GDM1 (cell line): ENCODE measurements at places on chromosomes 7 and 10.
A peak's percentile ranks its signal among the peaks of the same experiment; 100 is the strongest.

GRCh38 chr10:34698979-34699378 lies 116.1 kb downstream of the PARD3 start:
- no peak for DNase-seq

DNA sequence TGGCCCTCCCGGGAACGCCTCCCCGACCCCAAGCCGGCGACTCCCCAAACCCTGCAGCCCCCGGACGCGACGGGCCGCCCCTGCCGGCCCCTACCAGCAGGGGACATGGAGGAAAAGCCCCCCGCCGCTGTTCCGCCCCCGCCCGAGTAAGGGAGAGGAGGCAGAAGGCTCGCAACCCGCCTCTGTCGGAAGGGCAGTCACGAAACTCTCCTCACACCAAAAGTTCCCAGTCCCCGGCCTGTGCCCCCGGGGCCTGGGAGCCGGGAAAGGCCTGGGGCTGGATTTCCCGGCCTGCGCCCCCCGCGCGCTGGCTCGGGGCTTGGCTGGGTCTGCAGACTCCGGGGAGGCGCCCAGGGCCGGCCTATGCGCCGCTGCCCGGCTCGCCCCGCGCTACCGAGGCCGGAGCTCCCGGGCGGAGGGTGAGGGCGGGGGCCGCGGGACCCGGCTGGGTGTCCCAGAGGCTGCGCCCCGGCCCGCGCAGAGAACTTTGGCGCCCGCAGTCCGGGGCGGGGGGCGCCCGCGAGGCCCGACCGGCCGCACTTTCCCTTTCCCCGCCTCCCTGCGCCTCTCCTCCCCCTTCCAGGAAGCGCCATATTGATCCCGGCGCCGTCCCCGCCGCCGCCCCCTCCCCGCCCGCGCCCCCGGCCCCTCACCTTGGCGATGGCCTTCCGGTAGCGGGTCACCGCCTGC lies 728 bp downstream of the PARD3 start:
- no peak for DNase-seq

DNA sequence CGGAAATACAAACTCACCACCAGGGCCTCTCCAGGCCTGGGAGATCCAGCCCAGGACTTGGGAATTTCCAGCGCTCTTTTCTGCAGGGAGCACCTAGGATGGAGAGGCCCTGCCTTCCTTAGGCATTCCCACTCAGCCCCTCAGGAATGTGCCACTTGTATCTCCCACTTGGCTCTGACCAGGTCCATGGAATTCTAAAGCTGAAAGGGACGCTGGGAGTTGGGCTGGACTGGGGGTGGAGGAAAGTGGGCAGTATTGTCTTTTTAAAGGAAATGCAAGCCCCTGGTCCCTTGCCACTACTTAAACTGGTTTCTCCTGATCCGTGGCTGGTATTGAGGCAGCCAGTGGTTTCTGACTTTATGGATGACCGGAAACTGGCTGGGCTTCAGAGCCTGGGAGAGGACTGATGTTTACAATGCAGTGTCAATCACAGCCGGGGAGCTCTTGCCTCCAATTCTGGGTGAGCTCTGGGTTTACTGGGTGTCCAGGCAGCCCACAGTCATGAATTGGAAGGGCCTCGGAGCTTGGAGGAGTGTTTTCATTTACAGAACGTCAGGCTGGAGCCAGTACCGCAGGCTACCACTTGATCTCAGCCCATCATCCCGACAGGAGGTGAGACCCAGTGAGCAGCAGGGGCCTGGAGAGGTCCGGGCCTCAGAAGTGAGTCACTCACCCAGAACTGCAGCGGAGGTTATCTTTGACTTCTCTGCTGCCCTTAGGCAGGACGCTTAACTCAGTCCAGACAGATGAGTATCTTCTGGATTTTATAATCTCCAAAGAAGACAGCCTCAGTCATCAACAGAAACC lies 27.3 kb downstream of the AGAP3 start:
- no peak for DNase-seq

DNA sequence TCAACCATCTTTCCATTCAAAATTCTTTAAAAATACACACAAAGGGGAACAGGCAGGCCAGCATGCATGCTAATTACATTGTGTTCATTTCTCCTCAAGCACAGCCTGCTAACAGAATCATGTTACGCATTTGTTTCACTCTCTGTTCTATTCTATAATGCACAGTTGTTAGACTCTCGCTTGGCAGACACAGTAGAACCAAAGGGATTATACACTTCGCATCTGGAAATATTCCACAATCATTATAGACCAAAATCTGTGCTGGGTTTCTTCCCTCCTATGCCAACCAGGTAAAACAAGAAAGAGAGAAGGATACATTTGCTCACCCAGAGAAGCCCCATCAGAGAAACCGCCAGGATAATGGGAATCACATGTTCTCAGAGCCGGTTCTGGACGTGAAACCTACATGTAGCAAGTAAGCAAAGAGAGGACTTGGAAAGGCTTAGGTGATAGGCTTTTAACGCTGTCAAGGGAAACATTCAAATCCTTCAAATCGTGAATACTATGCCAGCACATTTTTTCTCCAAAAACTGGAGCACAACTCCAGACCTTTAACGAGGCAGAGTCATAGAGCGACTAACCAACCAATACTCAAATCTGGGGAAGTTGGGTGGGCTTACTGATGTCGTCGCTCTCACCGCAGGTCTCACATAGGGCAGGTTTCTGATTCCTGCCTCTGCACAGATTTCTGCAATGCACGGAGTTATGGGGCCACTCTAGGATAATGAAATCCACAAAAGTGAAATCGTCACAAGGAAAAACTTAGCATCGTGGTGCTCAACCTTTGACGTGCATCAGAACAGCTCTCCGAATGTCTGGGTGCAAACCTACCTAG lies 380.5 kb upstream of the AUTS2 start:
- no peak for DNase-seq

DNA sequence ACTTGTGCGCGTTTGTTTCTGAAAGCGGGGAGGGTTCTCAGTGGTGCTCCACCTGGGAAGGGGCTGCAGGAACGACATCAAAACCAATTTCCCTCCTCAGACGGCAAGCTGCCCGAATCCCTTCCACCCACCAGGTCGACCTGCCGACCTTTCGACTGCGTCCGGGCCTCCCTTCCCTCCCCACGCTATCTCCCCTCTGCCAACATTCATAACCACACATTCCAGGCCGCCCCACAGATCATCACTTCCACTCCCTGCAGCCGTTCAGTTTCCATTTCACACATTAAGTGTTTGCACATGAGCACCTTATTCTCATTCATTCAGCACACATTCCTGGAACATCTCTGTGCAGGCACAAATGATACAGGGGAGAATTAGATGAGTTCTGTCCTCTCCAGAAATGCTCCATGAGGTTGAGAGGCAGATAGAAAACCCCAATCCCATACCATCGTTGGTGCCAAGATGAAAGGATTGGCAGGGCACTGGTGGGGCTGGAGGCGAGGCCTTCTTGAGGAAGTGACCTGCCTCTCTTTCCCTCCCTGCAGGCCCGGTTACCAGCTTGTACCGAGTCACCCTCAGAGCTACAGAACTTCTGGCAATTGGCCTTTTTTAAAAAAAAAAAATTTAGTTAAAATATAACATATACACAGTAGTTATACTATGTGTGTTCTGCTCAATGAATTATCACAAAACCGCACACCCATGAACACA lies 70.0 kb downstream of the MINDY4 start:
- no peak for DNase-seq

GRCh38 chr7:84228526-84228925 lies 33.9 kb upstream of the SEMA3A start:
- DNase-seq = no peak

DNA sequence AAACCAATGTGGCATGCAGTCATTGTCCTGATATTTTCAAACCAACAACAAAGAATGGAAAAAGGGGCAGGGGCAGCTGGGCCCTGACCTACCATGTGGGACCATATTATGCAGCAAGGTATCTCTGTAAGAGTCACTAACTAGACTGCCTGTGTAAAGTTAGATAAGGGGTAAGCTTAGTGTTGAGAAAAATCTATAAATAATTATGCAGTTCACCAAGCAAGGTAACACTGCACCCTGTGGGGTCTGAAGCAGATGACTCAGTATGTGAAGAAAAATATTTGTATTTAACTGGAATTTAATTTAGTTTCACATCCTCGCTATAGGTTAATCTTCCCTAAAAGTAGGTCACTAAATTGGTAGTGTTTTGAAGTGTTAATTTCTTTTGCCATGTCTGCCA lies 99.3 kb downstream of the PPP1R3A start:
- DNase-seq = no peak

DNA sequence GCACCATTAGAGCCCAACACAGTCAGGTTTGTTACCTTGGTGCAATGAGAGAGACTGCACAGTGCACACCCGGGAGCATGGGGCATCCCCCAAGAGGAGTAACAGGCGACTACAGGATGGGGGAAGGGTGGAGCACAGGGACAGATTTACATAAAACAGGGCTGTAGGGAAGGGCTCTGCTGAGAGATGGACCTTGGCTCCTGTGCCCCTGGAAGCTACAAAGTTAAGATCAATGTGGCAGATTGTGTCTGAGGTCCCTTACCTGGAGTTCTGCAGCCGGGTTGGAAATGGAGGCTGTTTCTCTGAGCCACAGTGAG lies 13.7 kb upstream of the SLC18A3 start:
- DNase-seq = no peak

DNA sequence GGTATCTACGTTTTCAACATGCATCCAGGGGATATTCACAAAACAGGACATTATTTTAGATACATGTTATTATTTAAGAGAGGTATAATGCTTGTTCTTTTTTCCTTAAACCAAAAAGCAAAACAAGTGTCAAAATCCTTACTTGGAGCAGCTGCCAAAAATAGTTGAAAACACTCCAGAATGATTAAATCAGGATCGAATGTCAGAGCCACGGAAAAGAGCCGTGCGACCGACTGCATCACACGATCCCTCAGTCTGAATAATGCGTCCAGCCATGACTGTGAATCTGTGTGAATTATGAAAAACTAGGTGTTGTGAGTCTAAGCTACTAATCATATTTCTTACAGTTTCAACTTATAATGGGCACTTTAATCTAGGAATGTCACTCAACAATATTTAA lies 126.0 kb downstream of the PARD3 start:
- DNase-seq = no peak

- no peak for DNase-seq
Observed at GRCh38 chr10:51008346-51008745, 65.9 kb upstream of the PRKG1 start.

- DNase-seq = no peak
Observed at GRCh38 chr10:77359287-77359691, 278.3 kb downstream of the KCNMA1 start.

- peak; percentile 2 for DNase-seq
Observed at GRCh38 chr7:80450621-80451308, 61.1 kb downstream of the GNAT3 start.

- no peak for DNase-seq
Observed at GRCh38 chr10:77451886-77452285, 185.7 kb downstream of the KCNMA1 start.

DNA sequence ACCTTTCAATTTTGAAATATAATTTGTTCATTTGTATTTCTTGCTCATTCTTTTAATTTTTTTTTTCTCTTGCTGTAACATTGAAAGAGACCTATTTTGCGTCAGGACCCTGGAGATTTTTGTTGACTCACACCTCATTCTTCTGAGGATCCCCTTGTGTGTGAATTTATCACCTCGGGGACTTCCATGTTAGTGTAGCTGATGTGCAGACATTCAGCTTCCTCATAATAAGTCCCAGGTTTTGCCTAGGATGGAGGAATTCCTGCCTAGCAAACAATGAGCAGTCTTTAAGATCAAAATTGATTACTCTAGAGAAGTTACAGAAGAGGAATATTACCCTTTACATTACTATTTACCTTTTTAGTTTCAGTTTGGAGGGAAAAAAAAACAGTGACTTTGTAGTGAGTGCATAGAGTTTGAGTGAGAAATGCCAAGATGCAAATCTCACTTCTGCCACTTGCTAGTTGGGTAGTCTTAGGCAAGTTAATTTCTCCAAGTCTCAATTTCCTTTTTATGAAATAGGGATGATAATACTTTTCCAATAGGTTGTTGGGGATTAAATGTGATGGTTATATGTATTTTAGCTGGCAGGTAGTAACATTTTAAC lies 14.3 kb downstream of the TES start:
- no peak for DNase-seq

- no peak for DNase-seq
Observed at GRCh38 chr7:119620769-119621168, 652.2 kb upstream of the KCND2 start.

DNA sequence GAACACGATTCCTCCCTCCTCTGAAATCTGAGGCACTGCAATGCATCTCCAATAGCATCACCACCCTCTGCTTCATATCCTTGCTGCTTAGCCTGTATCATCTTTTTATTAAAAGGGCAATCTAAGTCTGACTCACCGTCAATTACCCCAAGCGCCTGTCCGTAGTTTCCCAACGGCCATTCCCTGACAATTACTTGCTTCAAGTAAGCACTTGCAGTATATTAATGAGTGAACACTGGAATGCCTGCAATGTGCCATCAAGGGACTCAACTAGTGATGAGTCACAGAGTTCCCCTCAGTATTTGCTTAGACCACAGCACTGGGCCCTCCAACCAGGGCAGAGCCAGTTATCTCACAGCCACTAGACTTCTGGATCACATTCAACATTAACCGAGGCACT lies 19.5 kb upstream of the PPP1R3C start:
- no peak for DNase-seq

GRCh38 chr7:88226886-88227516 lies 7.2 kb upstream of the SRI start:
- no peak for DNase-seq

GRCh38 chr7:4124556-4125477 lies 557.3 kb upstream of the FOXK1 start:
- DNase-seq = no peak

GRCh38 chr7:36475381-36475780 lies 85.7 kb downstream of the ANLN start:
- DNase-seq = no peak

- no peak for DNase-seq
Observed at GRCh38 chr10:63562391-63562790, 41.2 kb downstream of the REEP3 start.

GRCh38 chr10:62512732-62513475 lies 138.7 kb downstream of the ZNF365 start:
- DNase-seq = no peak

- no peak for DNase-seq
Observed at GRCh38 chr10:43265799-43266721, 805 bp downstream of the RASGEF1A start.

- no peak for DNase-seq
Observed at GRCh38 chr10:22429146-22429545, 83.8 kb downstream of the SPAG6 start.

- DNase-seq = no peak
Observed at GRCh38 chr7:55148571-55148970, 129.8 kb downstream of the EGFR start.

DNA sequence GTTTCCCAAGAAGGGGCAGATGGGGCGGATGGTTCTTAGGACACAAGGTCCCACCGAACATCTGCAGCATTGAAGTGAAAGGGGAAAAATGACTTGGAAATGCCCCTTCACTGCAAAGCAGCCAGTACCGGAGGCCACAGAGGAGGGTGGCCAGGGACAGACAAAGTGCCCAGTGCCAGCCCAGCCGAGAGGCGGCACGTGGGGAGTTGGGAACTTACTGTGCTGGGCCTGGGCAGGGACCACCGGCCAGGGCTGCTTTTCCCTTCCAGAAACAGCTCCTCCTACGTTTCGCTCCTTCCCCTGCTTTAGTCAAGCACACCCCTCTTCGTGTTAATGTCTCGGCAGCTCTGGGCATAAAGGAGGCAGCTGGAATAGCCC lies 129.2 kb downstream of the TNS3 start:
- no peak for DNase-seq

- peak; percentile 1 for DNase-seq
Observed at GRCh38 chr7:114889646-114890285, 32.1 kb upstream of the MDFIC start.
